ENCODE measurements at places on chromosomes 2 and 18.
A peak's percentile ranks its signal among the peaks of the same experiment; 100 is the strongest.

GRCh38 chr2:212912445-212913103 lies 238.8 kb downstream of the IKZF2 start:
- DNase-seq: no peak

- peak; percentile 29 for DNase-seq
Measured at GRCh38 chr18:13401404-13401803, 182.8 kb downstream of the LDLRAD4 start.

DNA sequence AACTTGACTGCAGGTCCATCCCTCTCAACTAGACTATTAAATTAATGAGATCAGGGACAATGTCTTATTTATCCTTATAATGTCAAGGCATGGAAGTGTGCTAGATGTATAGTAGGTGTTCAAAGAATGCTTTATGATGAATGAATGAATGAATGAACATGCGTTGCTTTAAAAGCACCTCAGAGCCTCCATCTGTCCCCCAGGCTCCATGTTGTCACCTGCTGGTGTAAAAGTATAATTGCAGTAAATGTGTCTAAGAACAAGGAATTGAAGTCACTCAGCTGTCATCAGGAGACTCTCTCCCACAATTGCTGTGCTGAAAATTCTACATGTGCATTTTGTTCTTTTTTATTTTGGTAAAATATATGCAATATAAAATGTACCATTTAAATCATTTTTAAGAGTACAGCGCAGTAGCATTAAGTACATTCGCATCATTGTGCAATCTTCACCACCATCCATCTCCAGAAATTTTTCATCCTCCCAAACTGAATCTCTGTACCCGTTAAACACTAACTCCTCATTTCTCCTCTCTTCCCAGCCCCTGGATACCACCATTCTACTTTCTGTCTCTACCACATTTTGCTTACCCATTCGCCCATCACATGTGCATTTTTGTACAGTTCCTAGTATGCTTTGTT lies 52.6 kb downstream of the GNAL start:
- no peak for DNase-seq

- peak; percentile 25 for DNase-seq
Measured at GRCh38 chr2:120994301-120994995, 258.8 kb downstream of the GLI2 start.
